COR-L47 (cell line): ENCODE measurements at places on chromosomes 5 and 9.
A peak's percentile ranks its signal among the peaks of the same experiment; 100 is the strongest.

GRCh38 chr9:134228649-134229048 is 64.3 kb upstream of the RNU6ATAC start:
- DNase-seq = no peak

DNA sequence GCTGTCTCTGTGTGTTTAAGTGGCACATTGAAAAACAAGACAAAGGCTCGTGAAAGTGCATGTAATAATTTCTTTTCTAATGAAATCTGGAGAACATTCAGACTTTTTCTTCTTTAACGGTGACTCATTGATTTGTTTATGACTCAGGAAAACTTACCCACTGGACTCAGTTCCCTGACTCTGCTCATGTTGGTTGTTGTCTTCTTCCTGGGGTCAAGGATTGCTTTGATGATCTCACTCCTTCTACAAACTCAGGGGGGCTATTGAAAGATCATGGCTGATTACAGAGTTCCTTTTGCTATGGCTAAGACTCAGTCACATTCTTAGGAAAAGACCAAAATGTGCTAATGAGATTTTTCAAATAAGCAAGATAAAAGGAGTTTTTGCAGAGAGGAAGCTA is 141.1 kb upstream of the DAP start:
- no peak for DNase-seq

DNA sequence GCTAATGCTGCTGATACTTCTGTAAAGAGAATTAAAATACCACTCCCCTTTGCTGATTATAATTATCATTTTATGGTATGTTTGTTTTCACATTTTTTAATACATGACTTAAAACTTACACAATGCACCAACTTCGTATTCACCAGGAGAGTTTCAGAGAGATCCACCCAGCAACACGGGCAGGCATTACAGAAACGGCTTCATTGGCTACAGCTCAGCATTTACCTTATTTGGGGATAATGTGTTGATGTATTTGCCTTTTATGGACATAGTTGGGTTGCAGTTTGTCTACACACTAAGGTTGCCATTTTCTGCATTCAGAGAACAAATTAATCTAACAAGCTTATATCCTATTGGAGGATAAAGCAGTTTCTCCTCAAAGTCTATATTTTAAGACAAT is 423.6 kb downstream of the PRDM9 start:
- no peak for DNase-seq

DNA sequence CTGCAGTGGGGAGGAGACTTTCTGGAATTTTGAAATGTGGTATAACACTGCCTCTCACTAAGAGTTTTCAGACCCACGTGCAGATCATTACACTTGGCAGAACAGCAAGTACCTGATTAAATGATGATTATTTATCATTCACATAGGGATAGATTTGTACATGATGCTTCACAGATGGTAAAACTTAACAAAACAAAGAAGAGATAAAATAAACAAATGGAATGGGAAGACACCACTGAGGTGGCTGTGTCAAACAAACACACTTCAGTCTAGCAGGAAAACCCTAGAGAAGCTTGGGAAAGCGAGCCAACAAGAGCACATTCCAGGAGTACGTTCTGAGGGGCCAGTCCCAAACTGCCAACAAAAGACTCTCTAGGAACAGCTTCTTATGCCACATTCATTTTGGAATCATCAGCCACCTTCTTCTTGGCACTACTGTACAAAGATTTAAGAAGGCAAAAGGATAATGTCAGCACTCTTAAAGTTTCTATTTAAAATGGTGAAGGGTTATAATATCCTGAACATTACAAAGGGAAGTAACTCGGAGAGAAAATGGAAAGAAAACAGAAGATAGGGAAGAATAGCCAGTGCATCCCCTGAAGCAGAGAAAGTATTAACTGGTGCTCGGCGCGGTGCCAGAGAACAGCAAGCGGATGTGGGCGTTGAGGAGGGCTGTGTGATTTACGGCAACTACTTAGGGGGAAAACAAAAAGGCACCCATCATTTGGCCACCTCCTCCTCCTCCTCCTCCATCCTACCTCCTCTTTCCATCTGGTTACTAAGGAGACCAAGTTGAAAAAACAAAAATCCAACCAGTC is 1.6 kb downstream of the MED27 start:
- peak; percentile 52 for DNase-seq

- no peak for DNase-seq
Observed at GRCh38 chr5:122356855-122357254, 44.8 kb downstream of the SNCAIP start.

DNA sequence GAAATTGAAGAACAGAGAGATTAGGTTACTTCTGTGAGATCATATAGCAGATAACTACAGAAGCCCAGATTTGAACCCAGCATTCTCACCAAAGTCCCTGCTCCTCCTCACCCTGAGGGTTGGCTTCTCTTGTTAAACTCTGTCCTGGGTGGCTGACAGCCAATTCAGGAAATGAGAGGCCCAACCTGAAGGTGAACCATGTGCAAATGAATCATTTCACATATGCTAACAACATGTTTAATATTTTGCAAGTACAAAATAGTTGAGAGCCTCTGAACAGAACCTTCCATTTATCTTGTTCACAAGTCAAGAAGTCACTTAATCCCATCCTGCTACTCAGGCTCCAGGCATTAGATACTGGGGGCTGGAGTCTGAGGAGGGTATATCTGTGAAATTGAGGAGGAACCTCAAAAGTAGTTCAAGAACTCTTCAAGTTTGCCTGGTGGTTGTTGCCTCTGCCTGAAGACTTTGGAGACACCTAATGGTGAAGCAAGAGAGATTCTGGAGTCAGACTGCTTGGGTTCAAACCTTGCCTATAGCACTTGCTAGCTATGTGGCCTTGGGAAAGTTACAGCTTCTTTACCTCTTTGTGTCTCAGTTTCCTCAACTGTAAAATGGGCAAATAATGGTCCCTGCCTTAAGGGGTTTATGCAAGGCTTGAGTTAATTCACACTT is 564.0 kb downstream of the PSAT1 start:
- no peak for DNase-seq
